ENCODE measurements at places on chromosomes 1 and 21.

DNA sequence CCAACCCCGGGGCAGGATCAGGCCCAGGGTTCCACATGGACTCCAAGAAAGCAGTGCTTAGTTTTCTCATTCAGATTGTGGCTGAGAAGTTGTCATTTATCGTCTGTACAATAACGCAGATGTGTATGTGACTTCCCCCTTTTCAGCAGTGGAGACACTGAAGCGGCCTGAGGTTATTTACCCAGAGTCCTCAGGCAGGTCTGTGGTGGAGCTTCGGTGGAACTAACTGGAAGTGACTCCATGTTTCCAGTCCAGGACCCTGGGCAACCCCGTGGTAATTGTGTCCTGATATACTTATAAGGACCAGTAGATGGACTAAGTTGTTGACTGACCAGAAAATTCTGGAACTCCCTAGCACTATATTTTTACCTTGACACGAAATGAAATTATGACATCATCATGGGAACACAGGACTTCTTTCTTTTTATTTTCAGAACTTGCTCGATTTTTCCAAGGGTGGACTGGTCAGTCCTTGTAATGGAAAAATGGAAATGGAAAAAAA, 1.0 kb upstream of the IER5 start:
- DNase-seq: no peak

DNA sequence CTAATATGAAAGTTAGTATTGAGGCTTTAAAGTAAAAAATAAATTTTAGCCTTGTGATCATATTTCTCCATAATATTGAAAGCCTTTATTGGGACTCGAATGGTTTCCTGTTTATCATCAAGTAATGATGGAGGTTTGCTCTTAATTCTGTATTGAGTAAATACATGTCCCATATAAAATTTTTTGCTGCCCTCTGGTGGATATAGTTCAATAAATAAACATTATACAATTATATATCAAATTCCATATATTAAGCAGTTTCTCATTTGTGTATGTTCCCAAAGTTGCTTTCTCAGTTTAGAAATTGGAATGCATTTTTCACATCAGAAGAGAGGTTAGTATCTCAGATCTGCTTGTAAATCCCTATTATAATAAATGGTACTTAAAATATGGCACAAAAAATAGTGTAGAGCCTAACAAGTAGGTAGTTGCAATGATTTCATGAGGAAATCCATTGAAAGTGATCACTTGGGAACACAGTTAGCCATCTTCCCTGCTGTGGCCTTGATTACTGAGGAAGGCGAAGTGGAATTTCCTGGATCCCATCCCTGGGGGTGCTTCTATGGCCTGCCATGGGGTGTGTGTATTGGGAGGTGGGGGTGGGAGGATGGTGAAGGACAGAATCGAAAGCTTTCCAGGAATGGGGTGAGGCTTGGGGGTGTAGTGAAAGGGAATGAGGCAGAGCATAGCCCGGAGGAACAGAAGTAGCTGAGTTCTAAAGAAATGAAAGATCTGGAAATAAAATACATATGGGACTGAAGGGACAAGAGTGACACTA, 84.1 kb upstream of the C21orf91 start:
- DNase-seq: no peak

DNA sequence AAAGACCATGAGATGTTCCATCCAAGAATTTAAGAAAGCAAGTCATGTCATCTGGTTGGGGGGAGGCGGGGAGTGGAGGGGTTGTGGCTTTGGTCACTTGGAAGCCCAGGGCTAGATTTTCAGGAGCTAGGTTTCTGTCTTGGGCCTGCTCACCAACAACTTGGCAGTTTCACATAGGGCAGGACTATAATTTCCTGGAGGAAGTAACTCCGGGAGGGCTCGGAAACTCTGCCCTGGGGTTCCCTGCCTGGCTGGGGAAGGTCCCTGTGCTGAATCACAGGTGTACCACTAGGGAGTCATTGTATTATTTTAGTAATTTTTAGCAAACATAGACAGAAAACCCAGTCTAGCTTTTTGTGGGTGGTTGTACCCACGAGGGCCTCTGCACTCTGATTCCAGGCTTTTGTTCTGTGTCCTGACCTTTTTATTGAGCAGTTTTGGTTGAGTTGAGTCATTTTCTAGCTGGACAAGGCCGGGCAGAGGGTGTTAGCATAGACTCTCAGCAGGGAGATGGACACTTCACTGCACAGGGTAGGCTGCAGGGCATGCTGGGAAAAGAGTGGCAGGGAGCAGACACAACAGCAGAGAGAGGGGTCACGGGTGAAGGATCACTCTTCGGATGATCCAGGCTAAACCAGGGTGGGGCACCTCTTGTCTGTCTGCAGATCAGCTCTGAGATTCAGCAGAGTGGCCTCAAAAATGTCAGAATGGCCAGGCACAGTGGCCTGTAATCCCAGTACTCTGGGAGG, 144.7 kb downstream of the GRIK3 start:
- DNase-seq: peak; percentile 57

DNA sequence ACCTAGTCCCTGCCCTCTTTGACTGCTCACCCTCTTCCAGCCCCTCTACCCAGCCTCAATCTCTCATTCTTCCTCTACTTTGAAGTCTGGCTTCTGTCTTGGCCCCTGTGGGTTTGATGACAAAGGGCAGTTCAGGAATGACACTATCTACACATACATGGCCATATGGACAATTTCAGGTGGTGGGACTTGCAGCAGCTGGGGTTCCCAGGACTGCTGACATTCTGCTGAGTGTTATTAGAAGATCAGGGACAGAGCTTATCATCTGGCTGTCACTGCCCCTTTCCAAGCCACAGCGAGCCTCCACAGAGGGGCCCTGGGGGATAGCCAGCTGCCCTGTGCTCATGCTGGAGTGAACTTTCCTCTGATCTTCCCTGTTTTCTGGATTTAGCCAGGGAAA, 97.4 kb upstream of the IPO9 start:
- DNase-seq: no peak
